ENCODE measurements at places on chromosomes 4 and X.

DNA sequence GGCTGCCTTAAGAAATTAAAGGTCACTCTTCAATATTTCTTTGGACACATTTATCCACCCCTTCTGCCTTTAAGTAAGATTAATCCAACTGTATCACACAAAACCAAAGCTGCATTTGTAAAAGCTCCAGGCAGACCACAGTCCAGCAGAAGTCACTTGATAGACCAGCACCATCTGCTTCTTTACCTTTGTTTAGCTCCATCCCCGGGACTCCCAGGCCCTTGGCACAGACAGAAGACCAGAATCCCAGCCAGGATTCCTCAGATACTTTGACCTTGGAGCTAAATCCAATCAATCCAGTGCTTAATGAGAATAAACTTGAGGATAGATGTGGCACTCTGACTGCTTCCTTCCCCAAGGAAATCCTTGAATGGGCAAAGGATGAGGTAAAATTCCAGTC is 333.1 kb upstream of the RASGEF1B start:
- DNase-seq: no peak

- no peak for DNase-seq
Observed at GRCh38 chrX:8879750-8880149, 78.6 kb upstream of the FAM9A start.

DNA sequence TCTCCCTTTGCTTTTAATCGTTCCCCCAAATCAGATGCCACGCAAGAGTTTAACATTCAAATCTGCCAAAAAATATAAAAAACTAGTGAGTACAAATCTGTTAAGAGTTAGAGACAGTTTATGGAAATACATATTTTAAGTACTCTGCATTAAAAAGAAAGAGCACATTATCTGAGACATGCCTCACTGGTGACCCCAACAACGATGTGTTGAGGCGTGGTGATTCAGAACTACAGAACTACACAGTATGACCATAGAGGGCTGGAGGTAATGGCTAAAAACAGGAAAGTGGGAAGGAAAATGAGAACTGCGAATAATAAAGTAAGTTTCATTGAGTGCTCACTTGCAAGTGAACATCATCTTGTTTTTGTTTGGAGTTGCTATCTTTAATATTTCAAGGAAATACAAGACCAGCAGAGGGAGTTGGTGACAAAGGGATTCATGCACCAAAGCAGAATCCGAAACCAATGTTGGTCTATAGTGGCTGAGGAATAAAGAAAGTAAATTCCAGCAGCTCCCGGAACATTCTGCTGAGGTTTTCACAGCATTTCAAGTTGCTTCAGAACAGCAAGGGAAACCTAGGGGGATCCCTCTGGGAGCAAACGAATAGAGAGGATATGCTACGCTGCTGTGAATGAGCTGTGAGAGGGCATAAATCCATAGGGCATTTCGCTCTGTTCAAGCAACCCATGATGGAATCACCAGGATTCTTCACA is 92.2 kb downstream of the DCHS2 start:
- DNase-seq: no peak

DNA sequence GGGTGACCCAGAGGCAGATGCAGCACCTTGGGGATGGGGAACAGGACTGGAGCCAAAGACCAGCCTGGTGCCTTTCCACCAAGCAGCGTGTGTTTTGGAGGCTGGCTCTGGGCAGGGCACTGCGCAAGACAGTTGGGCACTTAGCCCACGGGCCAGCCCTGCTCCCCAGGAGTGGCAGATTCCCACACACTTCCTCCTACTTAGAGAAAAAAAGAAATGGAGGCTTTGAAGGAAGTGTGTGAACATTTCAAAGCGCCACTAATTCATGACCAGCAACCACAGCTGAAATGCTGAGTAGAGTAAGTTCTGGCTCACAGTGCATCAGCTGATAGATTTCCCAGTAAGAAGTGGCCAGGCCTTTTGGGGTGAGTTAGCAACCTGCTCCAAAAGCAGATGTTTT is 54.9 kb upstream of the LGI2 start:
- DNase-seq: no peak

- DNase-seq: no peak
Observed at GRCh38 chrX:97594646-97595224, 711.0 kb downstream of the RPA4 start.

GRCh38 chr4:167399201-167399600 is 164.9 kb upstream of the SPOCK3 start:
- DNase-seq: no peak

- no peak for DNase-seq
Observed at GRCh38 chr4:77021614-77022089, 54.1 kb downstream of the CCNI start.

- DNase-seq: no peak
Observed at GRCh38 chr4:41285202-41285863, 28.6 kb downstream of the UCHL1 start.

DNA sequence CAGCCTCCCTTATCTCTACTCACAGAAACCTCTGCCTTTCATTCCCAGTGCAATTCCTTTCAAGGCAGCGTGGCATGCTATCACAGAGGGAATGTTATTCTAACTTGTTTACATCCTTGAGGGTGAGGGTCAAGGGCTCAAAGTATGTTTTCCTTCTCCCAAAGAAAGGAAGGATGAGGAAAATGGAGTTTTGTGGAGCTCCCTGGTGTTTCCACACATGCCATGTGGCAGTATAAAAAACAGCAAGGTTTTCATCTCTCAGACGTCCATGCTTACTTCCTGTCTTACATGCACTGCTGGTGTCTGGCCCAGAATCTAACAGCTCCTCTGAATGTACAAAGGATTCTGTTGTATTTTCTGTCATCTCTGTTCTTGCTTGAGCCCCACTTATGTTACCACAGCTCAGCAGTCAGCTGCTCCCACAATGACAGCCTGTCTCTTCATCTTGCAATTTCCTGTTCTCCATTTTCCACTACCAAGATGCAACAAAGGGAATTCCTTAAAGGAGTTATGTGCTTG is 128.0 kb downstream of the SNCA start:
- DNase-seq: no peak

DNA sequence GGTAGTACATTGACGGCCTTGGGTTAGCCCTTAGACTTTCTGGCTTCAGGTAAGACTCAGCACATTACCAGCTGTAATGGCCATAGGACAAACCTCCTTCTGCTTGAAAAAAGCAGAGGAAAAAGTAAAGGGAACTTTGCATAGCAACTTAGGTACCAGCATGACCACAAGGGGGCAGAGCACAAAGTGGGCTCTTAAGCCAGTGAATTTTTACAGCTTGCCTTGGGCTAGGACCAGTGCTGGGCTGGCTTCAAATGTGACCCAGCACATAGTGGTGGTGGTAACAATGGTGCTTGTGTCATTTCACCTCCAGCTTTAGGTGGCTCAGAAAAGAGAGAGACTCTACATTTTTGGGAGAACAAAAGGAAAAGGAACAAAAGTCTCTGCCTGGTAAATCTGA is 66.1 kb downstream of the KLHL4 start:
- no peak for DNase-seq

DNA sequence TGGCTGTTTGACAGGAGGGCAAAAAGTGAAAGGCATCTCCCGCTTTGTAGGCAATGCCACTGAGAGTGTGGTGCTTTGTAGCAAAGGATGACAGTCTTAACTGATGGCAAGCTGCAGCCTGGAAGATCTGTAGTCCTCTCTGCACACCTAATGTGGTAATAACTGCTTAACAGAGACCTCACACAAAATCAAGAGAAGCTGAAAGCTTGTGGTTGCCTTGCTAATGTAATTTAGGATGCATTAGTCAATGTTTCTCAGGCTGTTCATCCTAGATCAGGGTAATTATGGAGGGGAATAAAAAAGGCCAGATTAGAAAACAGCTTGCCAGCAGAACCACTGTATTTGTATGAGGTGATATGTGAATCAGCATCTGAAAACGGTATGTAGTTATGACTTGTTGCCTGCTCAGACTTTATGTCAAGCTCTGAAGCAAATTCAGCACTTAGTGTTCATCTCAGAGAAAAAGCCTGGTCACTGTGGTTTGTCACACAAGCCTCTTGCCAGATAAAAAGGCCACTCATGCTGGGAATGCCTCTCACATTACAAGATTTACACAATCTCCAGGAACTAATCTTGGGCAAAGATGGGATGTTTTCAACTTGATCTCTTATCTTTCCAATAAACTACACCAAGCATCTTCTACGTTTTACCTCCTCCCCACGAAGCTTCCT is 130.8 kb downstream of the ENOX2 start:
- no peak for DNase-seq

GRCh38 chr4:26076000-26076587 is 162.1 kb downstream of the SMIM20 start:
- no peak for DNase-seq

- DNase-seq: no peak
Observed at GRCh38 chr4:121148000-121148399, 16.1 kb downstream of the TNIP3 start.

DNA sequence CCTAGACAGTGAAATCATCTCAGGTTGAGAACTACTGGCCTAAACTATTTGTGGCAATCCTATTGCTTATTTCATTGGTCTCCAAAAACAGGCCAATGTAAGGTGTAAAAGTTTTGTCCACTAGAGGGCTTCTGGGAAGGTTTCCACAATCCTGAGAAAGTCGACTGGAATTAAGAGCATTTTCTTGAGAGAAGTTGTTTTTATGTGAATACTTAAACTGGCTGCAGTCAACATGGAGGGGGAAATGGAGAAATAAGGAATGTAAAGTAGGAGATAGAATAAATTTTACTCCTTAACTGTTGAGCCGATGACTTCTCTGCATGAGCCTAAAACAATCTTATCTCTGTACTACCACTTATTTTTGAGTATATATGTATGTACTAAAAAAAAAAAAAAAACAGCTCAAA is 11.0 kb upstream of the EIF4E start:
- DNase-seq: no peak

- no peak for DNase-seq
Observed at GRCh38 chr4:53532521-53532920, 58.8 kb downstream of the LNX1 start.

GRCh38 chr4:94680176-94680862 is 77.4 kb upstream of the BMPR1B start:
- DNase-seq: no peak

DNA sequence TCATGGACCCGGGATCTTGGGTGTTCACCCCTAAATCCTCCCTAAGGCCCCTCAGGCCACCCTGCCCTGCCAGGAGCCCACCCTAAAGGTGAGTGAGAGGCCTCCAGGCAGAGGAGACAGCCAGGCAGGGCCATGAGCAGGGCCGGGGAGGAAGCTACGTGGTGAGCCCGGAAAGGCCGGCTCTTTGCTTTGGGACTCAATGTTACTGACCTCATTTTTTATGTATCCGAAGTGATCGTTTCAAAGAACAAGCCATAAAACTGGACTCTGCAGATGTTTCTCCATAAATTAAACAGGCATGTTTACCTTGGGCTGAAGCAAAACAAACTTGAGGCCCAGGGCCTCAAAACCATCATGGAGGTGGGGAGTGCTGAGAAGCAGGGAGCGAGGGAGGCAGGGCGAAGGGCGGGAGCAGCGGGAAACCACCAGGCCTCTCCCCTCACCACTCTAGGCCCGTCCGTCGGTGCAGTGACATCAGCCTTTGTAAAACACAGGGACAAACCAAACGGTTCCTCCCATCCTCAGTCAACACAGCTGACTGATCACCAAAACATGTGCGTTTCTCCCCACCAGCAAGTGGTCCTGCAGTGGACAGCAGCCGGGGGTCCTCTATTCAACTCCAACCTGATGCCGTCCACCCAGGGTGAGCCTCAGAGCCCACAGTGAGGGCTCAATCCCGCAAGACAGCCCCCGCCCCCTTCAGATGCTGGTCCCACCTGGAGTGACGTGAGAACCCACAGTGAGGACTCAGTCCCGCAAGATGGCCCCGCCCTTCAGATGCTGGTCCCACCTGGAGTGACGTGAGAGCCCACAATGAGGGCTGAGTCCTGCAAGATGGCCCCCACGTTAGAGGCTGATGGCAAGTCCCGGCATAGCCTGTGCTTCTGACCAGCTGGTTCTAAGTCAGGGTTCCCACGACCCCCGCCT is 102.9 kb upstream of the LRPAP1 start:
- no peak for DNase-seq

- DNase-seq: no peak
Observed at GRCh38 chr4:112099701-112100297, 45.5 kb upstream of the FAM241A start.

DNA sequence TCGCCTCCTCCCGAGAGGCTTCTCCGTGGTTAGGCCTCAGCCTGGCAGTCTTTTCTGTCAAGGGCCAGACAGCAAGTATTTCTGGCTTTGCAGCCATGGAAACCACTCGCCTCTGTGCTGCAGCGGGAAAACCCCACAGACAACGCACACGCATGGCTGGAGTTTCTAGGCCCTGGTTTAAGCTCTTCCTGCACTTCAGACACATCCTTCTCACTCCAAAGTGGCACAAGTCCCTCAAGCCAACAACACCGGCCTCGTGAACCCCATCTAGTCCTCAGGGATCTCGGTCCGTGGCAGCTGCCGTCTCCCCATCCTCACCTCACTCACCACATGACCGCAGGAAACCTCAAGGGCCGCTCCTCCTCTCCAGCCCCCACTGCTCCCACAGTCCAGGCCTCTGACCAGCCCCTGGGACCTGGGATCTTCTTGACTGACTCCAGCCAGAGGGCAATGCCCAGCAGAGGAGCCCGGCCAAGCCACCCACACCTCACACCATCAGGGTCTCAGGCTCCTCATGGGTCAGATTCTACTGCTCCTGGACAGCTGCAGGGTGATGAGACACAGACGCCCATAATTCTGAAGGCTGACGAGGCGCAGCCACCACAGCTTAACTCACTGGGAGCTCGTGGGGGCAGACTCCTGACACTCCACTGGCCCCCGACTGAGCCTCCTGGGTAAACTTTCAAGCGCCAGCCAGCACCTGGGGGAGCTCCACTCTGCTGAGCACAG is 21.7 kb downstream of the LETM1 start:
- DNase-seq: no peak

- no peak for DNase-seq
Observed at GRCh38 chr4:64780664-64781063, 371.4 kb upstream of the TECRL start.

DNA sequence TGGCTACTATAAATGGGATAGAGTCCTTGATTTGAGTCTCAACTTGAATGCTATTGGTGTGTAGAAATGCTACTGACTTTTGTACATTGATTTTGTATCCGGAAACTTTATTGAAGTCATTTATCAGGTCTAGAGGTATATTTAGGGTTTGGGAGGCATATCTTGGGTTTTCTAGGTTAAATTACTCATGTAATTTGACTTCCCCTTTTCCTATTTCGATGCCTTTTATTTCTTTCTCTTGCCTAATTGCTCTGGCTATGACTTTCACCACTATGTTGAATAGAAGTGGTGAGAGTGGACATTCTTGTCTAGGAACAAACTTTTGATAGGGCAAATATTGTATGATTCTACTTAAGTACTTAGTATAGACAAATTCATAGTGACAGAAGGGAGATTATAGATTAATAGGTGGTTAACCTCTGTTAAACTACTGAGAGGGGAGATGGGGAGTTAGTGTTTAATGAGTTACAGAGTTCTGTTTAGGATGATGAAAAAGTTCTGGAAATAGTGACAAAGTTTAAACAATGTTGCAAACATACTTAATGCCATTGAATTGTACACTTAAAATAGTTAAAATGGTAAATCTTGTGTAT is 22.8 kb upstream of the HSPA4L start:
- DNase-seq: no peak

- no peak for DNase-seq
Observed at GRCh38 chr4:113825272-113825671, 63.7 kb upstream of the CAMK2D start.

- no peak for DNase-seq
Observed at GRCh38 chr4:36824682-36825081, 419.9 kb upstream of the NWD2 start.
